Stimulated activated CD8-positive, alpha-beta memory T cell treated with anti-CD3 and anti-CD28 coated beads, Interleukin-2, amount 100 ng/mL, for 48 hours (primary cell): ENCODE measurements at places on chromosomes 1 and 21.

DNA sequence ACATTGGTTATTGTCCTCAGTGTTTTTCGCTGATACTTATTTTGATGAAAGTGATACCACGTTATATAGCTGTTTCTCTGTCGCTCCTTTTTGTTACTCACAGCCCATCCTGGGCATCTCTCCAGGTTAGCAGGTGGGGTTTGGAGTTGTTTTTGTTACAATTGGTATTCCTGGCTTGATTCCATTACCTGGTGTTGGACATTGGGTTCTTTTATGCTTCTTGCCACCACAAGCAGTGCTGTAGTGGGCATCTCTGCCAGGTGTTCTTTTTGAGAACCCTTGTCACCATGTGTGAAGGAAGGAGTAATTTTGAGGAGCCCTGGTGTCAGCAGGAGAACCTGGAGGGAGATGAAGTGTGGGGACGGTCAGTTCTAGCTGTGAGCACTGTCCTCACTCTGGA, 47.5 kb upstream of the PWP2 start:
- DNase-seq = no peak

DNA sequence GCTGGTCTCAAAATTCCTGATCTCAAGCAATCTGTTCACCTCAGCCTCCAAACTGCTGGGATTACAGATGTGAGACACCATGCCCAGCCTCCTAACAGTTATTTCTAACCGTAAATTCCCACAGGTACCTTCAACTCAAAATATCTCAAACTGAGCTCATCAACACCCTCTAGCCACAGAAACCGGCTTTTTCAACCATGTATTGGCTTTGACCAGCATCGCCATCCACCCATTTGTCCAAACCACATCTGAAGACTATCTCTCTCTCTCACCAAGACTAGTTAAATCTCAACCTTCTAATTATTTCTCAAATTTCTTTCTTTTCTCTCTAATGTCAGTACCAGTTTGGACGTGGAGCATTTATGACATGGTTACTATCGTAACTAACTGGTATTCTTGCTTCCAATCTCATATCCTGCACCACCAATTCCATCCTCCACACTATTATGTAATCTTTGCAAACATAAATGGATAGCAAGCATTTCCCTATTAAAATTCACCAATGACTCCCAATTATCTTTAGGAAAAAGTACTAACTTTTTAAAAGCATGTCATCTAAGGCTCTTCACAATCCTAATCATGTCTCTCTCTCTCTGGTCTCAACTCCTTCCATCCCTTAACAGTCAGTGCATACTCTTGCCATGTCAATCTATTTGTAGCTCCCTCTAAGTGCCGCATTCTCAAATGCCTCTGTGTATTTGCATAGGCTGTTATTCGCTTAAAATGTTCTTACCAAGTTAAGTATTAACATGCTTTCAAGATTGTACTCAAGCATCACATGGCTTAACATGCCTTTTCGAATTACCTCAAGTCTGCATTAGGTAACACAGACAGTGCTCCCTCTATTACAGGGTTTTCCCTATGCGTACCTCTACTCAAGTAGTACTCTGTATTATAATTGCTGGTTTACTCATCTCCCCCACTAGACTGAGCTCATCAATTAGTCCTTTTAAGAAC, 18.1 kb downstream of the RSBN1 start:
- no peak for DNase-seq

DNA sequence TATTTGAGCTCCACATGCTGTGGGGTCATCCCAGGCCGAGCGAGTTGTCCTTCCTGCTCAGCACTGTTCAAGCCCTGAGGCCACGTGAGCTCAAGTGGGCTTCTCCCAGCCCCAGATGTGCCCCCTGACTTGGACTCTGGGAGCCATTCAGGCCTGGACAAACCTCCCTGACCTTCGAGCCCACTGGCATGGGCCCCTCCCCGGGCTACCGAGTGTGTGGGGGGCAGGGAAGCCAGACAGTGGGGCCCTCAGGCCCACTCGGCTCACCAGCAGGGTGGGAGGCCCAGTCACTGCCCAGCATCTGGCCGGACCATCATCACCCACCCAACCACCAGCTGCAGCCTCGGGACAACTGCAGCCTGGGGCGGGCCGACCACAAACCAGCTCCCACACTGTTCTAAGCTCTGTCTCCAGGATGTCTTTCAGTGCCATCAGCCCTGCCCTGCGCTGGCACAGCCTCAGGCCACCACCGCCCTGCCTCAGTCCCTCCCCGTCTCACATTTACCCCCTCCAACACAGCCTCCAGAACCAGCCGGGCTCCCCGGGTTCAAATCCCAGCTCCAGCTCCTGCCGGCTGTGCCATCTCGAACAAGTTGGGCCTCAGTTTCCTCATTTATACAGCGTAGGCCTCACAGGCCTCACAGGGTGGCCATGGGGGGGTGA, 20.9 kb upstream of the PLEKHG5 start:
- DNase-seq = no peak

DNA sequence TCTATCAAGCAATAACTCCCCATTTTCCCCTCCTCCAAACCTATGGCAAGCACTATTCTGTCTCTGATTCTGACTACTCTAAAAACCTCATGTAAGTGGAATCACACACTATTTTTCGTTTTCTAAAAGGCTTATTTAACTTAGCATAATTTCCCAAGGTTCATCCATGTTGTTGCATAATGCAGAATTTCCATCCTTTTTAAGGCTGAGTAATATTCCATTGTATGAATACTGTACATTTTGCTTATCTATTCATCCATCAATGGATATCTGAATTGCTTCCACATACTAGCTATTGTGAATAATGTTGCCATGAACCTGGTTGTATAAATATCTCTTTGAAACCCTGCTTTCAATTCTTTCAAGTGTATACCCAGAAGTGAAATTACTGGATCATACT, 48.2 kb downstream of the TUT4 start:
- no peak for DNase-seq

DNA sequence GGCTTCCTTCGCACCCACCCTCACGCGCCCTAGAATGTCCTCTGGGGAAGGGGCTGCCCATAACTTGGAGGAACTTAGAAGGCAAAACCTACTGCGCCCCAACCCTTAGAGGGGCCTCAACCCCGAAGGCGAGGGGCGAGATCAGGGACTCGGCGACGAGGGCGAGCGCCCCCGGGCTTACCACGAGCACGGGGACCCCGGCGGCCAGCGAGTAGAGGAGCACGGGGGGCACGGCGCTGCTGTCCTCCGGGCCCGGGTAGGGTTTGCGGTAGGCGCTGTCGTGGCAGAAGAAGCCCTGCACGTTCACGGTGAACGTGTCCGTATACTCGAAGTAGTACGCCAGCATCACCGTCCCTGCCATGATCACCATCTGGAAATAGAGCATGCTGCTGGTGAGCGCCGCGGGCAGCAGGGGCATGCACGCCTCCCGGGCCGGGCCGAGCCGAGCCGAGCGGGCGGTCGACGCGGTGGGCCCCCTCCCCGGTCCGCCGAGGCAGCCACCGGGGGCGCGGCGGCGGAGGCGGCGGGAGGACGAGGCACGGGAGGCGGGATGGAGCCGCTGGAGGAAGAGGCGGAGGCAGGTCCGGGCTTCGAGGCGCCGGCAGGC, 304 bp downstream of the PLPPR5 start:
- DNase-seq = no peak

DNA sequence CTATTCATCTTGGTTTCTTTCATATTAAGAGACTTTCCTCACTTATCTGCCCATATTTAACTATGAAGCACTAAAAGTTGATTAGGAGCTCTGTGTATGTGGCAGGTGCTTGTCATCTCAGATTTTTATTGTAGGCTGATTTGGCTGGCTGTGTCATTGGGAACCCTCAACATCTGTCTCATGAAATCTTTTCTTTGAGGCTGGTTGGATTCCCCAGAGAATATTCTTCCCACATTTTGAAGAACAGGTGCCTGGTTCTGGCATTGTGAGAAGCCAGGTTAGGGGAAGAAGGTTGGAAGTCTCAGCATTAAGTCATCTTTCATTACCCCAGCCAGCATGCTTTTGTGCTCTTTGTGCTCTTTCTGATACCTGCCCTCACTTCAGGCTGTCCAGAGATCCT, 37.1 kb downstream of the EEIG2 start:
- DNase-seq = no peak

DNA sequence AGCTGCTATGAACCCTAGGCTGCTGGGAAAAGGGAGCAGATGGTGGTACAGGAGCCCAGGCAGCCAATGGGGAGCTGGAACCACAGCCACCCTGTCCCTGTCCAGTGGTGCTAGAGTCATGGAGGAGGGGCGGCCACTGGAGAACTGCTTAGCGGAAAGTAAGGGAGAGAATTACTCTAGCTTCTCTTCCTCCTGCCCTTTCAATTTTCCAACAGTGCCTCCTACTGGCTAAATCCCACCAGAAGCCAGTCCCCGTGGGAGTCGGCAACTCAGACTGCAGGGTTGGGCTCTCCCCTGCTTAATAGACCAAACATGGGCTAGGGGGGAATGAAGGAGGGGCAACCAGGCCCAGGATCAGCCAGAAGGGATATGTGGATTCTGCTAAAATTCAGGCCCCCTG, 154.5 kb downstream of the ACTL8 start:
- DNase-seq = no peak

DNA sequence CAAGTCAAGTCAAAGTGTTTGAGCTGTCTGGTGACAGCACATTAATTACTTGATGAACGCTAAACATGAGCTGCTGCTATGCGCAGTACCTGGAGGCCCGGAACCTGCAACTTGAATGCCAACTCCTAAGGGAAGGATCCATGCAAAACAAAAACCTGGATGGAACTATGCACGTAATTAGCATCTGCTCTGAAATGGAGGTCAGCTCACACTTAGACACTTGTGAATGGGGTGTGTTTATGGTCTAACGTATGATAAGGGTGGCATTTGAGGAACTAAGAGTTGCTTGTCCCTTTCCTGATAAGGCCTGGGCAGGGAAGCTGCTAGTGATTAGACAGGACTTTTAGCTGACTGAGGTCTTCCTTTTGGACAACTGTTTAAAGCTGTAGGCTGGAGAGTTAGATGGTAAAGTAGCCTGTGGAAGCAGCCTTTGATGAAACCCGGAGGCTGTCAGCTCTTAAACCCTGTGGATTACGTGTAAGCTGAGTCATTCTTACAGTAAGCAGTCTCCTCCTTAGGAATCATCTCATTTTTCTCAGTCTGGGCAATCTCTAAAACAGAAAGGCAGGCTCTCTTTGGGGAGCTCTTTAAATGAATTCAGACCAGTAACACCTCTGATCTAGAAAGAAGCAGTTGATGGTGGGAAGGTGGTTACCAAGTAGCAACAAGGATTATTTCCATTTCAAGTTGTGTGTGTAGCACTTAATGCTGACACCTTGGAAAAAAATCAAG, 6.8 kb downstream of the TENT5C start:
- no peak for DNase-seq

GRCh38 chr1:225666495-225666894, 13.6 kb upstream of the ENAH start:
- no peak for DNase-seq

- DNase-seq = no peak
Observed at GRCh38 chr1:200437088-200437487, 27.3 kb upstream of the ZNF281 start.

GRCh38 chr1:224872832-224873433, 56.5 kb upstream of the DNAH14 start:
- DNase-seq = no peak

DNA sequence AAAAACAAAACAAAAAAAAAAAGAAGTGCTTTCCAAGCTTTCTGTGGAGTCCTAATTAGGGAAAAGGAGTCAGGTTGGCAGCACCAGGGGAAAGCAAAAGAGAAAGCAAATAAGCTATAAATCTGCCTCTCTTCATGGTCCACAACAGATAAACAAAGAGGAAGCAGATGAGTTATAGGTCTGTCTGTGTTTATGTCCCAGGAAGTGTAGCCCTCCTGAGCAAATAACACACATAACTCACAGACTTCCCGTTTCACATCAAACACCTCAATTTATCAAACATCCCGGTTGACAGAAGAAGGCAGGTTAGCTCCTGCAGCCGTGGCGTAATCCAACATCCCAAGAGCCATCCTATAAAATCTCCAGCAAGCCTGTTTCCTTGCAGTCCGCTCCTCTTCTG, 5.6 kb upstream of the SLC2A5 start:
- DNase-seq = no peak

DNA sequence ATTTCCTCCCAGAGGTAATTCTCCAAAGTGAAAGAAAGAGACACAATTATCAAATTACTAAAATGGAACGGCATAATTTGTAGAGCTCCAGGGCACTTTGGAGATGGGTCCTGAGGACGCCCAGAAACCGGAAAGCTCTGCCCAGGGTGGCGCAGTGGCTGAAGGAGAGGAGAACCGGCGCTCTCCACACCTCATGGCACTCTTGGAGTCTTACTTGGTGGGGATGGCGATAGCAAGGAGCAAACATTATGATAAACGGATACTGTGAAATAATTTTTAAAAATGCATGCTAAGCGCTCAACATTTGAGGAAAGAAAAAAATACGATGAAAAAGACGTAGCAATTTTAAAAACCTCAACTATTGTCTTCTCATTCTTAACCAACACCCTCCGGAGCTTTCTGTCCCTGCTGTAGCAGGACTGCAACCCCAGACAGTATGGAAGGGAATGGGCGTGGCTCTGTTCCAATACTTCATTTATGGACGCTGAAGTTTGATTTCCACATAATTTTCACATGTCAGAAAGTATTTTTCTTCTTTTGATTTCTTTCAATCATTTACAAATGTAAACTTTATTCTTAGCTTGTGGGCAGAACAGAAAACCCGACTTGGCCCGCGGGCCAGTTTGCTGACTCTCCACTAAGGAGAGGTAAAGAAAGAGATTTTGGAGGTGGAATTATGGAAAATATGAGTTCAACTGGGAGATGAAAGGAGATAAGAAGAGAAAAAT, 1.1 kb downstream of the S100A11 start:
- no peak for DNase-seq

DNA sequence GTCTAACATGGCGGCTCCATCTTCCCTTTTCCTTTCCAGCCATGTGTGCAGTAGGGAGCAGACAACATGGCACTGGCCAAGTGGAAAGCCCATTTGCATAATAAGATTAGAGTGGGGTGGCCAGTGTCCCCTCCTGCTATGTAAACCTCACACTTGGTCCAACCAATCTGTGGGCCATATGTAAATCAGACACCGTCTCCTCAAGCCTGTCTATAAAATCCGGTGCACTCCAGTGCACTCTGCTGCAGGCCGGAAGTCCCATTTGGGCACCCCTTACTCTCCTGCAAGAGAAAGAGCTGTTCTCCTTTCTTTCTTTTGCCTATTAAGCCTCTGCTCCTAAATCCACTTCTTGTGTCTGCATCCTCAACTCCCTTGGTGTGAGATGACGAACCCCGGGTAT, 44.1 kb downstream of the OLFML3 start:
- no peak for DNase-seq
